ENCODE measurements at places on chromosomes 5 and 9. TPM values are rescaled to one million over a fixed set of nuclear protein-coding genes. Genes with fewer than 3 reads are reported as not detected.
A peak's percentile ranks its signal among the peaks of the same experiment; 100 is the strongest.

DNA sequence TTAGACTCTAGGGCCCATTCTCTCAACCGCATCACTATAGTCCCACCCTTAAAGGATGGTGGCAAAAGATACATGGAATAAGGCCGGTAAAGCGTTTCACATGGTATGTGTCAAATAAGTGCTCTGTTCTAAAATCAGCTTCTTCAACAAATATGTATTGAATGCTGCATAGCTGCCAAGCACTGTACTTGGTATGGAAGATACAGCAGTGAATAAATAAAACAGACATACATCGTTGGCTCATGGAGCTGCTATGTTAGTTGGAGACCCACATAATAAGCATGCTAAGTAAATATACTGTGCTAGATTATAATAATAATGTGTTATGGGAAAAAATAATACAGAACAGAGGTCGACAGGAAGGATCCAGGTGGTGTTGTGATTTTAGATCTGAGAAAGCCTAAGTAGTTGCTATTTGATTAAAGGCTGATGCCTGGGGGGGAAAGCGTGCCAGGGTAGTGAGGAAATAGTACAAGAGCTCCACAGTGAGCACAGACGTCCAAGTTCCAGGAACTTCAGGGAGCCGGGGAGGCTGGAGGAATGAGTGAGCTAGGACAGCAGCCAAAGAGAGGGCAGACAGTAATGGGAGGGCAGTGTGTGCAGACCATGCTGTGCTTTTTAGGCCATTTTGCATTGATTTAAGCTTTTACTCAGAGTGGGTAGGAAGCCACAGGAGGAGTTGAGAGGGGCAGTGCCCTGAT, 93.7 kb downstream of the JAKMIP2 start:
- no peaks in the 10 kb centered on the region for H3K27me3 ChIP-seq
- H3K4me3 ChIP-seq = peak overlapping the region; percentile 23
- H3K4me1 ChIP-seq = peaks cover 35% of the 10 kb centered on the region
- peak overlapping the region; percentile 89 for H3K27ac ChIP-seq
- no peaks in the 10 kb centered on the region for H3K36me3 ChIP-seq

DNA sequence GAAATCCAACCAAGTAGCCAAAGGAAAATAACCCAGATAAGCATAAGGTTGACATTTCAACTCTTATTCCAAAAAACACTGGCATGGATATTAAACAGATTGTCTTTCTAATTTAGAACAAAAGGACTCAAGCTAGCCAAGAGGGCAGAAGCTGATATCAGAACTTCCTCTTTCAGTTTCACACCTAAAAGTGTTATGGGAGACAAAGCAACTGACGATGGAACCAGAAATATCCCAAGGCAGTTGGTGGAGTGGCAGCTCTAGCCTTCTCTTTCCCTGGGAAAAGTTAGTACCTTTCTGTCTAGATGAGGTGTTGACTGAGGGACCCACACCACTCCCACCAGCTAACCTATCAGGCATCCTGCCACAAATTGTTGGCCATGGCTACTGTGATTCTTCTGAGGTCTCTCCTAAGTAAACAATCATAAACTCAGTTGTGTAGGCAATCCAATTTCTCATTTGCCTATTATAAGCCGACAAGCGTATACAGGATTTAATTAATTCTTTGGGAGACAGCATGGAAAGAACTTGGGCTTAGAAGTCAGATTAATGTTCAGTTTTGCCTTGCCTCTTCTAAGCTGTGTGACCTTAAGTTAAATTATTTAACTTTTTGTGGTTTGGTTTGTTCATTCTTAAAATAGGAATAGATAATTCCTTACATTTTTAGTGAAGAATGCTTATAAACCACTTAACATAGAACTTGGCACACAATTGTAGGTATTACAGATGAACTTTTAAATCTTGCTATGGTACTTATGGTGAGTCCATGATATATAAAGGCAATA, 110.9 kb upstream of the ADAMTSL1 start:
- H3K4me1 ChIP-seq = peaks cover 25% of the 10 kb centered on the region
- H3K4me3 ChIP-seq = no peak overlapping the region
- no peaks in the 10 kb centered on the region for H3K27me3 ChIP-seq

- no peak overlapping the region for H3K4me3 ChIP-seq
- H3K36me3 ChIP-seq = no peaks in the 10 kb centered on the region
- DNase-seq = no peak
- H3K27me3 ChIP-seq = peaks cover 4% of the 10 kb centered on the region
- H3K27ac ChIP-seq = no peak overlapping the region
Observed at GRCh38 chr5:62931153-62931950, 352.7 kb downstream of the LRRC70 start.

GRCh38 chr9:121851641-121852091, 200.2 kb downstream of the DAB2IP start:
- H3K36me3 ChIP-seq = peaks cover 6% of the 10 kb centered on the region
- no peak for DNase-seq

DNA sequence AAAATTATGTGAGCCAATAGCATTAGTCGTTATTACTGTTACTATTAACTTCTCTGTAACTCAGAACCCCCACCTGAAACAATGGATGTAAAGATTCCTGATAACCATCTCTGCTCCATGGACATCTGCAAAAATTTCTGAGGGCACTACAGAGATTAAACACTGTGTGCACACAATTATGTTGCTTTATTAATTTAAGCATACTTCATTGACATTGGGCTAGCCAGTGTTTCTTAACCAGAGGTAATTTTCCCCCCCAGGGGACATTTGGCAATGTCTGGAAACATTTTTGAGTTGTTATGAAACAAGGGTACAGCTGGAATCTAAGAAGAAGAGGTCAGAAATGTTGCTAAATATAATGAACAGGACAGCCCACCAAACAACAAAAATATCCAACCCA, 19.3 kb downstream of the SLIT3 start:
- H3K27me3 ChIP-seq = no peaks in the 10 kb centered on the region
- no peak overlapping the region for H3K4me3 ChIP-seq
- peaks cover 10% of the 10 kb centered on the region for H3K36me3 ChIP-seq
- no peak for DNase-seq
- peaks cover 14% of the 10 kb centered on the region for H3K4me1 ChIP-seq

DNA sequence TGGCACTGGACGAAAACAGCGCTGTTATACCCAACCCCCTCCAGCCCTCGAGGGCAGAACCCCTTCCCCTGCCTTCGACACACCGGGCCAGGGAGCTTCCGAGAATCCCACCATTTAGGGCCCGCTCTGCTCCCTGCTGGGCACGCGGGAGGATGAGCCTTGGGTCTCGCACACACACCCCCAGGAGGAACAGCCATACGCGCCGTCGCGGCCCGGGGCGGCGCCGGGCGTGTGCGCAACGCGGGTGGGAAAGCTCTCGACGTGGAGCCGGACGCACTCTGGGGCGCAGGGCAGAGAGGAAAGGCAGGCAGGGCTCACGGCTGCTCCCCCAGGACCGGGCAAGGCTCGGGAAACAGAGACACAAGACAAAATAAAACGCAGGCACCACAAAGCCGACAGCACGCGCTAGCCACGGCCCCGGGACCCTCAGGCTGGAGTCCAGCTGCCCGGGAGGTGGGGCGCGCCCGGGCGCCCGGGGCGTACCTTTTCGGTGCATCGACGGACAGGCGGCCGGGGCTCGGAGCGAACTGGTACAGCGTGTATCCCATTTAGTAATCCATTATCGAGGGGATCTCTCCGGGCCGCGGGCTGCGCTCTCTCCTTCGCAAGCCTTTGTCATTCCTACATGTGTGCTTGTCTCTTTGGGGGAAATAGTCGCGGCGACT, 789 bp downstream of the SEMA6A start:
- H3K4me3 ChIP-seq = peak overlapping the region; percentile 84
- no peaks in the 10 kb centered on the region for H3K36me3 ChIP-seq
- H3K27ac ChIP-seq = peak overlapping the region; percentile 50
- DNase-seq = no peak

GRCh38 chr5:65359569-65359968, 122.2 kb downstream of the ADAMTS6 start:
- DNase-seq = no peak
- no peak overlapping the region for H3K4me3 ChIP-seq
- H3K27ac ChIP-seq = no peak overlapping the region
- peaks cover 3% of the 10 kb centered on the region for H3K36me3 ChIP-seq
- no peaks in the 10 kb centered on the region for H3K27me3 ChIP-seq

DNA sequence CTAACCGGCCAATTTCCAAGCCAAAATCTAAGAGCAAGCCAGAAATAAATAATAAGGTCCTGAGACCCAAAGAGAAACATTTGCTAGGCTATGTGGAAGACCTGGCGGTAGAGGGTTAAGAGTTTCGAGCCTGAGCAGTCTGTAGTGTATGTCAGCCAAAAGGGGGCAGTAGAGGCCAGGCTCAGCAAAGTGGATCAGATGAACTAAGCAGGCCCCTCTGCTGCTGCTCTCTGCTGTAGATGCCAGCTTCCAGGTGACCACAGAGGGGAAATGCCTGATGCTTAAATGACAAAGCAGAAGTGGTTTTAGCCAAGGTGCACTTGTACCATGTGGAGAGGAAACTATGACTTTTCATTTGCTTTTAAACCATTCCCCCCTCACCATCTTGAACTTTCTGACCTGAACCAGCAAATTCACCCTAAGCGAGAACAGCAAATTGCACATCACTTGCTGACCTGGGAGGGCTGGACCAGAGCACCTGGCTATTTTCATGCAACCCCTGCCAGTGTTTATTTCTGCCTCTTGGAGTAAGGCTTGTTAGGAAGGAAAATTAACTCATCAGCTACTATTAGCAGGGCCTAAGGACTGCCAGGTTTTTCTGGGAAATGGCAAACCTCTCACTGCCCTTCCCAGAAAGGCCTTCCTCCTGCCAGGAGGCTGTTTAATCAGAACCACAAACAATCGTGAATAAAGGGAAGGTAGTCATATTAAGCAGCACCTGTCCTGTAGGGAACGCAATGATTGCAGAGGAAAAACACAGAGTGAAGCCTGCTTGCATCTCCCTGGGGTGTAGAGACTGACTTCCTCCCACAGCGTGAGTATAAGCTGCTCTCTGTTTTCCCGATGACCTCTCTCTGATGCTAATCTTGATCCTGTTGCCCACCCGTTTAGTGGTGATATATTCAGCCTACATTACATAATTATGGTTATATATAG, 818.2 kb downstream of the TLR4 start:
- no peaks in the 10 kb centered on the region for H3K36me3 ChIP-seq
- no peaks in the 10 kb centered on the region for H3K4me1 ChIP-seq
- H3K27me3 ChIP-seq = peaks cover 18% of the 10 kb centered on the region
- no peak overlapping the region for H3K27ac ChIP-seq
- H3K4me3 ChIP-seq = no peak overlapping the region
- DNase-seq = no peak

DNA sequence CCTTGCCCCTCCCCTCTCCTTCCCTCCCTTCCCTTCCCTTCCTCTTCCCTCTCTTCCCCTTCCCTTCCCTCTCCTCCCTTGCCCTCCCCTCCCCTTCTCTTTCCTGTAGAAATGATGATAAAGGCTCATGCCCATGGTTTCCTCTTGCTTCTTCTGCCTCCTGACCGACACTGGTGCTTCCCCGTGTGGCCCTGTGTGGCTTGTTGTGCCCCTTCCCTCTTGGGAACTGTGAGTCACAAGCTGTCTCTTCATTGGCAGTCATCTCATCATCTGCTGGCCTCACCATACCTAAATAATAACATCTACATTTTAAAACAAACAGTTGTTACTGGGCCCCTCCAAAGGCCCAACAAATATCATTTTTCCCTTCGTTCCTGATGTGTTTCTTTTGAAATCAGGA, 11.7 kb upstream of the CARNMT1 start:
- H3K27ac ChIP-seq = no peak overlapping the region
- H3K4me1 ChIP-seq = no peaks in the 10 kb centered on the region
- no peak for DNase-seq
- H3K36me3 ChIP-seq = no peaks in the 10 kb centered on the region
- no peak overlapping the region for H3K4me3 ChIP-seq

GRCh38 chr9:128383791-128384190, 12.6 kb downstream of the URM1 start:
- H3K27ac ChIP-seq = no peak overlapping the region
- no peak for DNase-seq
- peaks cover 19% of the 10 kb centered on the region for H3K36me3 ChIP-seq
- H3K4me3 ChIP-seq = no peak overlapping the region
- no peaks in the 10 kb centered on the region for H3K27me3 ChIP-seq
- peaks cover 7% of the 10 kb centered on the region for H3K4me1 ChIP-seq

GRCh38 chr9:12680341-12680740, 12.8 kb upstream of the TYRP1 start:
- H3K36me3 ChIP-seq = no peaks in the 10 kb centered on the region
- no peaks in the 10 kb centered on the region for H3K27me3 ChIP-seq
- peaks cover 35% of the 10 kb centered on the region for H3K4me1 ChIP-seq
- DNase-seq = no peak

- no peaks in the 10 kb centered on the region for H3K36me3 ChIP-seq
- peaks cover 9% of the 10 kb centered on the region for H3K27me3 ChIP-seq
- no peaks in the 10 kb centered on the region for H3K4me1 ChIP-seq
- H3K27ac ChIP-seq = no peak overlapping the region
Observed at GRCh38 chr5:175238326-175238725, 205.7 kb downstream of the DRD1 start.

- H3K4me1 ChIP-seq = peaks cover 10% of the 10 kb centered on the region
- no peak overlapping the region for H3K27ac ChIP-seq
- no peak for DNase-seq
- no peak overlapping the region for H3K4me3 ChIP-seq
Observed at GRCh38 chr9:106283769-106284168, 579.2 kb upstream of the ZNF462 start.

The HTR4 gene
- not detected for total RNA-seq

The KCTD16 gene
- total RNA-seq = 1.5 TPM

The ZCCHC9 gene
- 17.7 TPM for total RNA-seq

The IL6ST gene
- total RNA-seq = 167 TPM

The PCDHGA7 gene
- total RNA-seq = 0.17 TPM

The C9 gene
- not detected for total RNA-seq
